ENCODE measurements at places on chromosomes 6 and 20.

DNA sequence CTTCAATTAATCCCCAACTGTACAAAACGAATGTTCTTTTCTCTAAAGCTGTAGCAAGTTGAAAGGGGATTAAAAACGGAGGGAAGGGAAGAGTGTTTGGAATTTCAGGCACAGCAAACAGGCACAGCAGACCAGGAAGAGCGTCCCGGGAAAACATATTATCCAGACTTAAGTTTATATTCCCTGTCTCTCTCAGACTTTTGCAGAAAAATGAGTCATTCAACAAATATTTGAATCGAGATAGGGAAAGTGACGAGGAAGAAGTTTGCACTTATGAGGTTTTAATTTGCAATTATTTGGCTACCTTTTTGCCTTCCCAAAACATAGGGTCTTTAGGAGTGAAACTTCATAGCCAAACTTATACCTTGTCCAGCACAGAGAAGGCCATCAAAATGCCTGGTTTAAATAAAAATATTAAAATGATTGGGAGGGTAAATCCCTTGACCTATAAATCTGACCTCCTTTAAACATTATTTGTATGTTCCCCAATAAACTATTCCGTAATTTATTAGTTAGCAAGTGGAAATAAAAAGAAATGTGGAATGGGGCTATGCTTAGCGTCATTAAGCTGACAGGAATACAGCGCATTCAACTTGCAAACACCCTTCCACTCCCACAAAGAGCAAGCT is 16.0 kb downstream of the HFE start:
- no peak for DNase-seq

DNA sequence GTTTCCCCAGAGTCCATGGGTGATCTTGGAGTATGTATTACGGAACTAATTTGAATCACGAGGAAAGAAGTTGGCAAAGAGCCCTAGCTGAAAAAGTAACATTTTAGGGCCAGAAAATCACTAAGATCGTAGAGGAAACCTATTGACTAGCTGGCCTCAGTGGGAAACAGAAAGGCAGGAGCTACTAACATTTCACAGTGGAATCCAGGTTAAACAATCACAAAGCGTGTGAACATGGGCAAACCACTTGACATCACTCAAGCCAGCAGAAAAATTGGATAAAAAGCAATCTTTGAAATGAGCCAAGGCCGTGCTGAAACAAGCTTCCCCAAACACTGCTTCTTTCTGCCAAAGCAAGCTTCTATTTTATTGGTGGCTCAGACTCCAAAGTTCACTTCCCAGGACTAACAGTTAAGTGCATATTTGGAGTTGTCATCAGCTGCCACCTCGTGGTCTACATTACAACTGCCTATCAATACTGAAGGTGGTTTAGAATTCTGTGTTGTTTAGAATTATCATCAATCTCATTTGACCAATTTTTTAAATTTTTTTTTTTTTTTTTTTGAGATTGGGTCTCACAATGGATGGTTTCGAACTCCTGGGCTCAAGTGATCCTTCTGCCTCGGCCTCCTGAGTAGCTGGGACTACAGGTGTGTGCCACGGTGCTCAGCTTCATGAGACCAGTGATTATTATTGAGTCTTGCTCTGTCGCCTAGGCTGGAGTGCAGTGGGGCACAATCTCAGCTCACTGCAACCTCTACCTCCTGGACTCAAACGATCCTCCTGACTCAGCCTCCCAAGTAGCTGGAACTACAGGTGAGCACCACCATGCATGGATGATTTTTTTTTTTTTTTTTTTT is 10.6 kb downstream of the RPS10 start:
- peak; percentile 62 for DNase-seq

- no peak for DNase-seq
These were observed 61.1 kb upstream of the GTSF1L start for GRCh38 chr20:43787937-43788336.

- no peak for DNase-seq
These were observed 32.7 kb downstream of the WDR27 start for GRCh38 chr6:169669147-169669546.

DNA sequence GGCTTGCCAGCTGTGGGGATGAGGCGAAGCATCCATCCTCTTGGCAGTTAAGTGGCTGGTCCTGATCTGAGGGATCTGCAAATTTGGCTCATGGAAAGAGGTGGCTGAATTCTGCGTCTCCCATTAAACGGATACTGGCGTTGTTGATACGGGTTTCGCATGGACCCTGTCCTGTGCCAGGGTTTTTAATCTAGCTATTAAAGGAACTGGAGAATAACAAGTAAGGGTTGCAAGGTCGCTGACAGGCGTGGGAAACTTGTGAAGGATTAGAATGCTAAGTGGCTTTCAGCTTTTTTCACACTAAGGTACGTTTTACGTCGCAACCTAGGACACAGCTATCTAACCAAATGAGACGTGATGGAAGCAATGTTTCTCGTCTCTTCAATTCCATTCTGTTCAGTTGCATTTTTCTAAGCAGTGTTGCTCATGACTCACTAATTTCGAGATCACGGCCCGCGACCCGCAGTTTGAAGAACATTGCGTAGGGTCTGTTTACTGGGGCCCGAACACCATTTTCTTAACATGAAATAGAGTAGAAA is 852 bp downstream of the GMNN start:
- peak; percentile 46 for DNase-seq

- peak; percentile 46 for DNase-seq
These were observed 18.4 kb upstream of the SLC22A1 start for GRCh38 chr6:160102956-160103824.
